ENCODE measurements at places on chromosomes 12 and 14.

GRCh38 chr14:24999157-24999556, 50.8 kb downstream of the STXBP6 start:
- DNase-seq, result no peak

- DNase-seq, result no peak
Measured at GRCh38 chr12:67705394-67706370, 57.1 kb downstream of the DYRK2 start.

GRCh38 chr12:1502831-1503230, 91.5 kb downstream of the FBXL14 start:
- no peak for DNase-seq

DNA sequence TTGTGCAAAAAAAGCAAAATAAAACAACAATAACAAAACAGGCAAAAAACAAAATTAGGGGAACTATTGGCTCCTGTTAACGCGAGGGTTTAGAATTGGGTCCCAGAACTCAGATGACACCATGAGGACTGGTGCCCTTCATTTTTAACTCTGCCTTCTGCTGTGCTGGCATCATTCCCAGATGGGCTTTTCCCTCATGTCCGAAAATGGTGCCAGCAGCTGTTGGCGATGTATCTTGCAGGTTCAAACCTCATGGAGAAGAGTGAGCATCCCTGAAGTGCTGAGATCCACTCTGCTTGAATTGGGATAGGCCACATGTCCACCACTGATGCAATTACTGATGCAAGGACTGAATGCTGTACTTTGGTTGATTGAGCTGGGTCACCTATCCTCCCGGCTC, 61.1 kb downstream of the MYRFL start:
- DNase-seq, result peak; percentile 49

DNA sequence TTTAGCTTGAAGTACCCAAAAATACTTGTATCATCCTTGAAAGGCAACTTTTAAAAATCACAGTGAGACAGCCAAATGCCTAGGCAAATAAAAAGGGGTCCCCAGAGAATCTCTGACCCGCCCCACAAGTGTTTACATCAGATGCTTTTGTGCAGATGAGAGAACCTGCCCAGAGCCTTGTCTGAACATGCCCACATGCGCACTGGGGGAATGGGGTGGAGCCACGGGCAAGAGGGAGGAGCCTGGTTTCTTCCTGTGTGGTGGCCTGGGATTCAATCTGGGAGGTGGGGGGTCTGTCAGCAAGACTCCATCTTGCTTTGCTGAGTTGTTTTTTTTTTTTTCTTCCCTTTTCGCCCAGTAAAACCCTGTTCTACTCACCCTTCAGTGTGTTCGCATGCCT, 381.7 kb upstream of the CCDC196 start:
- DNase-seq, result no peak

- DNase-seq, result no peak
Measured at GRCh38 chr14:68195126-68195525, 375.5 kb downstream of the RAD51B start.

- peak; percentile 53 for DNase-seq
Measured at GRCh38 chr12:118377021-118377883, 897 bp downstream of the SUDS3 start.

DNA sequence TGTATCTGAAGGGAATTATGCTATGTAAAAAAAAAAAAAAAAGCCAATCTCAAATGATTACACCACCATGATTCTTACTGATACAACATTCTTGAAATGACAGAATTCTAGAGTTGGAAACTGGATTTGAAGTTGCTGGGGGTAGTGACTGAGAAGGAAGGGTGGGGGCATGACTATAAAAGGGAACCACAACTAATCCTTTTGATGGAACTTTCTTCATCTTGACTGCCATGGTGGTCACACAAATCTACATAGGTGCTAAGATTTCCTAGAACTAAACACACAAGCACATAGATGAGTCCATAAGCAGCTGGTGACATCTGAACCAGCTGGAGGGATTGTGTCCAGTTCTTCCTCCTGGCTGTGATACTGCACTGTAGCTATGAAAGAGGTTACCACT, 51.4 kb downstream of the CLMN start:
- DNase-seq, result no peak

DNA sequence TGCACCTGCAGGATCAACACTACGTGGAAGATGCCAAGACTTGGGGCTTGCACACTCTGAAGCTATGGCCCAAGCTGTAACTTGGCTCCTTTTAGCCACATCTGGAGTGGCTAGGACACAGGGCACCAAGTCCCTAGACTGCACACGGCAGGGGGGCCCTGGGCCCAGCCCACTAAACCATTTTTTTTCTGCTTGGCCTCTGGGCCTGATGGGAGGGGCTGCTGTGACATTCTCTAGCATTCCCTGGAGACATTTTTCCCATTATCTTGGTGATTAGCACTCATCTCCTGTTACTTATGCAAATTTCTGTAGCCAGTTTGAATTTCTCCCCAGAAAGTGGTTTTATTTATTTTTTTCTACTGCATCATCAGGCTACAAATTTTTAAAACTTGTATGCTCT, 1080.7 kb downstream of the LRFN5 start:
- no peak for DNase-seq

DNA sequence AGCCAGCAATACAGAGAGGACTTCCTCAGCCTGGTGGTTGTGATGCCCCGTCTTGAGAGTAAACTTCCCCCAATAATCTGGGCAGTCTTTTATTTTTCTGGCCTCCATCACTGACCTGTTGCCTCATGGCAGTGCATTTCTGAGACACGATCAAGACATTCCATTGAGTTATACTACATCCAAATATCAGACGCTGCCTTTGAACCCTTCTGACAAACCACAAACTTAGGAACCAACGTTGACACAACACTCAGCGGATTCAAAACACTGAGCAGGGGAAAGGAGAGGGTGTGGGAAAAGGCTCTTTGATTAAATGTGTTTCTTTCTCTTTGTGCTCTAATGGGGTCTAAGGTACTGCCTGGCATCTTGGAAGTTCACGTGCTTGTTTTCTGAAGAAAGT, 100.7 kb upstream of the TBX5 start:
- no peak for DNase-seq

- no peak for DNase-seq
Measured at GRCh38 chr12:94285943-94286582, 137.7 kb downstream of the PLXNC1 start.

GRCh38 chr14:81298911-81299310, 78.2 kb upstream of the GTF2A1 start:
- no peak for DNase-seq

DNA sequence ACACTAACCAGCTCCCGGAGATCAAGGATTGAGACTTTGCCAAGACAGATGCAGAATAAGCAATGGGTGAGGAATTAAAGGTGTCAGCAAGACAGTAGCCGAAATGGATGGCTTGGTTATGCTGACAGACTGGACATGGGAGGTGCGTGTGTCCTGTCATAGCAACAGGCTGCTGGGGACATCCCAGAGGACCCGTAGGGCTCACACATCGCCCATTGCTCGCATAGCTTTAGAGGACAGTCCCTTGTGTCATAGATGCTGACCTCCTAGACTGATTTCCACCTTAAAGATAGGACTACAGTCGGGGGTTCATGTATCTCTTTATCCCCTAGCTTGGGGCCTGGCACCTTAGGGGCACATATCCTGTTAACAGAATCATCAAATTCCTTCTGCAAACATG, 324.5 kb downstream of the MED13L start:
- DNase-seq, result no peak

DNA sequence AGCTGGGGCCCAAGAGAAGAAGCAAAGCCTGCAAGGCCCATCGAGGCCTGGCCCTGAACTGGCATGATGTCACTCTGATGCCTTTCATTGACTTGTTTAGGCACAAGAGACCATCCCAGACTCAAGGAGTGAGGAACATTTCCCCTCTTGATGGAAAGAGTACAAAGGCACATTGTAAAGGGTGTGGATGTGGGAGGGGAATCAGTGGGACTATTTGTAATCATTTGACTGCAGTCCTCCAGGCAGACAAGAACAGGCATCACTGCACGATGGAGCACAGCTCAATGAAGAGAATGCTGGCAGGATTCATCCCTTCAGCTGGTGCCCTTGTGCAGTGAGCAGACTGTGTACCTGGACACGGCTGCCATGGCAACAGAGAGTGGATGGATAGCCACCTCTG, 87.9 kb downstream of the LGMN start:
- no peak for DNase-seq

DNA sequence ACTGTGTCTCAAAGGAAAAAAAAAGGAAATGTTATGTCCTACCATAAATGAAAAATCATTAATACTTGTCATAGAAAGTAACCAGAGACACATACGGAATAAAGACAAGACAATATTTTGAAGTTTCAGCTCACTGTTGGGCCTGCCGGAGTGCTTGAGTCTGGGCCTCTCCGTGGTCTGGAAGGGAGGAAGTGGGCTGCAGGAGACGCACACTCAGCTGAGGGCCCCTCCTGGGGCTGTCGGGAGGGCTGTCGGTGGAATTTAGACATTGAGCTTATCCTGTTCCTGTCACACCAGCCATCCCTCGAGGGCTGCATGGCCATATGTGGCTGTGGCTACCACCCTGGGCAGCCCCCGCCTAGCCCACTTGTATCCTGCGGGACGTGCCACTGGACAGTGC, 80.6 kb downstream of the DDX51 start:
- DNase-seq, result no peak

DNA sequence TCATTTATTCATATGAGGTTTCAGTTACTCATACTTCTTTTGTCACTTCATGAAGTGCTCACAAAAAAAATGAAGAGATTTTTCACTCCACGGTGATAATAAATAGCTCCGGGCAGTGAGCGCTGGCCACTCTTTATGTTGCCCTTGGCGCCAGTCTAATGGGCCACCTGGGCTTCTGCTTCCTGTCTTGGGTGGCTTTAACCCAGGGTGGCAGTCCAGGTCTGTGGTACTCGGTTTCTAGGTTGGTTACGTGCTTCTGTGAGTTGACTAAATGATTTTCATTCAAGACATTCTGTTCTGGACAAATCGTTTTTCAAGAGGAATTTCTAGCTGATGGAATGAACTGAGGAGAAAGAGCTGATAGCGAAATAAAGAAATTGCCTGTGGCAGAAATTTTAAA, 34.6 kb upstream of the NID2 start:
- no peak for DNase-seq

- no peak for DNase-seq
Measured at GRCh38 chr12:110349514-110350151, 53.9 kb downstream of the ANAPC7 start.

- no peak for DNase-seq
Measured at GRCh38 chr12:53999559-54000115, 324 bp upstream of the HOXC9 start.

DNA sequence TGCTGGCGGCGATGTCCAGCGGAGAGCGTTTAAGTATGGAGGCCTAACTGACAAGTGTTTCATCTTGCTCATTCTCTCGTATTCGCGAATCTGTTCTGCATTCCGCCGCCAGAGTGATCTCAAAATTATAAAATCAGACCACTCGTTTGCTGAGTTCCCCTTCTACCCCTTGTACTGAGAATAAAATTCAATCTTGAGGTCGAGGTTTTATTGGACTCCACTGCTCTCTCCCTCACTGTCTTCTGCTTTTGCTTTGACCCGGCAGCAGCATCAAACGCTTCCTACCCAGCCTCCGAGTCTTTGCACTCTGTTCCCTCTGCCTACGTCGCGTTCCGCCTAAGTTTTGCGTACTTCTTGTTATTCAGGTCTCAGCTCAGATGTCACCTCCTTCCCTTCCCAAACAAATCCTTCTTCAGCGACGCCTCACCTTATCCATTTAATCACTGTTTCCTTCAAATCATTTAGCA, 462 bp downstream of the KNTC1 start:
- DNase-seq, result peak; percentile 49

GRCh38 chr14:84804468-84804867, 725.5 kb upstream of the FLRT2 start:
- no peak for DNase-seq

DNA sequence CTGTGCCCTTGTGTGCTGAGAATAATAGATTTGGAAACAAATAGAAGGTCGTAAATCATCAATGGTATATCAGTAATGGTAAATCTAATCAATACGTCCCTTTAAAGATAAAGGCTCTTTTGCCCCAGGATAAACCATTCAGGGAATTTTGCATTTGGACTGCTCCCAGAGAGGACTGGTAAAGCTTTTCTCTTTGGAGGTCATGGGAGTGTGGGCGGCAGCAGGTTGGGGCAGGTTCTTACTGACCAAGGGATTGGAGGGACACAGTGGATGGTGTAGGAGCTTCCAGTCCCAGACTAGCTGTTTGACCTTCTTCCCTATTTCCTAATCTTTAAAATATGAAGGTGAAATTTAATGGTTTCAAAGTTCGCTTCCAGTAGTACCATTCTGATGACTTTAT, 87.8 kb upstream of the NTF3 start:
- DNase-seq, result no peak

Measured in RPMI8226 (cell line).